Right atrium auricular region (tissue), 2 donors: ENCODE measurements at places on chromosomes 13 and 19.

DNA sequence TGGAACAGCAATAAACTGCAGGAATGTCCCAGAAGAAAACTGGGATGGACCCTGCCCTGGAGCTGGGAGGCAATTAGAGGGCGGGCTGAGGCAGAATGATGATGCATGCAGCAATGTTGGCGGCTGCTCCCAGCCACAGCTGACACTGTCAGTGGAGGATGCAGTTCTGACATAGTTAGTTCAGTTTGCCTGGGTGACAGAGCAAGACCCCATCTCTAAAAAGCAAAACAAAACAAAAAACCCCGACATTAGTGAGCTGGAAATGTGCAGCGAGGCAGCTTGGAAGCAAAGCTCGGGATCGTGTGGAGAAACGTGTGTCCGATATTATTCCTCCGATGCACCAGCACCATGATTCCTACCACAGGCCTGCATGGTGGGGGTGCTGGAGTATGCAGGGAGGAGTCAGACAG is 110.1 kb upstream of the UQCRFS1 start:
- no peak for DNase-seq
- H3K27me3 ChIP-seq: no peaks in the 10 kb centered on the region
- H3K4me1 ChIP-seq: no peaks in the 10 kb centered on the region
- H3K4me3 ChIP-seq: no peak overlapping the region
- no peak overlapping the region for H3K27ac ChIP-seq

DNA sequence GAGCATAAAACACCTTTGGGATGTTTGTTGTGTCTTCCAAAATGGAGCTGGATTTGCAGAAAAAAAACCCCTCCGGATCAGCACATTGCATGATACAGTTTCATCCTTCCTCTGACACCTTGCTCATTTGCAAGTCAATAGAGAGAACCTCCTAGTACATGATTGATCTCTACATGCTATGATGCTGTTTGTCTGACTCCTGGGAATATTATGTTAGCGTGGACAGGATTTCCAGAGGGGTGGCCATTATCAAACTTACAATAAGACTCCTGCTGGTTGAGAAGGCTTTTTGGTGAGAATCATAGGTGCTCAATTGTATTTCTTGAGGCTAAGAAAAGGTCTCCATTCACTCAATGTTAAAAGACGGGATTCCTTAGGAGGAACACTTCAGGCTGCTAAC is 75.9 kb upstream of the SCEL start:
- H3K27ac ChIP-seq: no peak overlapping the region
- no peaks in the 10 kb centered on the region for H3K27me3 ChIP-seq
- H3K36me3 ChIP-seq: no peaks in the 10 kb centered on the region
- no peak overlapping the region for H3K4me3 ChIP-seq

- no peak overlapping the region for H3K4me3 ChIP-seq
- DNase-seq: no peak
- H3K27me3 ChIP-seq: no peaks in the 10 kb centered on the region
Measured at GRCh38 chr13:97121894-97122293, 100.2 kb upstream of the MBNL2 start.

DNA sequence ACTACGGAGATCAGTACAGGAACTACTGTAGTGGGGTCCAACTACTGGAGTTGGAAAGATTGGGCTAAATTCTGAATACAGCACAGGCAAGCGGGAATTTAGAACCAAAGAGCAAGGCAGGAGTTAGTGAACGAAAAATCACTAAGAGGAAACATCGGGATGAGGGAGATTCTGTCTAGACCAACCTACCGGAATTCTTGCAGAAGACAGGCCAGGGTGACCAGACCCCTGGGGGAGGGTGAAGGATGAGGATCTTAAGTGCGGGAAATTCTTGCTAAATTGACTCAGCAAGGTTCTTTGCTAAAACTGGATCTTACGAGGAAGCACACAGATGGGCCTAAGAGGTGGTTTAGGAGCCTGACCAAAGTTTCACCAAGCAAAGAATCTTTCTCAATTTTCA is 13.2 kb upstream of the PSPC1 start:
- no peak for DNase-seq
- no peaks in the 10 kb centered on the region for H3K36me3 ChIP-seq
- H3K4me1 ChIP-seq: no peaks in the 10 kb centered on the region
- no peak overlapping the region for H3K4me3 ChIP-seq
- no peak overlapping the region for H3K27ac ChIP-seq
- H3K27me3 ChIP-seq: no peaks in the 10 kb centered on the region

DNA sequence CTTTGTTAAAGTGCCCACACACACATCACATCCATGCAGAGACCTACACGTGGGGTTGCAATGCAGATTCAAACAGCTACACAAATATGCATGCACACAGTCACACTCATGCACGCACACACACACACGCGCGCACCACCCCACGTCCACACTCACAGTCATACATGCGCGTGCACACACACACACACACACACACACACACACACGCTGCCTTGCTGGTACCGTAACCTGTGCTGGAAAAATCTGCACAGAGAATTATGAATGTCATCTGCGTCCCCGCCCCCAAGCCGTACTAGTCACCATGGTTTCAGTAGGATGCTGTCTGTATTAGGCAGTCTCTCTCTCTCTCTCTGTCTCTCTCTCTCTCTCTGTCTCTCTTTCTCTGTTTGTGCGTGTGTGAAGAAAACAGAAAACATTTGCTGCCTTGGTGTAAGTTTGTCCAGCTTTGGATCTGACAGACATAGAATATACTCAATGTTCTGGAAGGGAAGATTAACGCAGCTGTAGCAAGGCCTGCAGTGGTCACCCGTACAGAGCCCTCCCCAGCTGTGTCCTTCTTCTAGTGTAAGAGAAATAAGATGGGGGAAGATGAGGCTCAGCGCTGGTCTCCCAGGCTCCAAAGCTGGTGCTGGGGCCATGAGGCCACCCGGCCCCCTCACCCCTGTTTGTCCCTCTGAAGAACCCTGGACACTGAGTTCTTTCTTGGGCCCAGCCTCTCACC is 26.4 kb upstream of the DPP9 start:
- no peaks in the 10 kb centered on the region for H3K4me1 ChIP-seq
- H3K36me3 ChIP-seq: no peaks in the 10 kb centered on the region
- H3K4me3 ChIP-seq: no peak overlapping the region
- no peak for DNase-seq
- H3K27me3 ChIP-seq: no peaks in the 10 kb centered on the region

GRCh38 chr13:113032291-113032690 is 63.3 kb downstream of the MCF2L start:
- H3K4me3 ChIP-seq: no peak overlapping the region
- H3K27ac ChIP-seq: no peak overlapping the region
- no peaks in the 10 kb centered on the region for H3K27me3 ChIP-seq
- no peaks in the 10 kb centered on the region for H3K36me3 ChIP-seq
- DNase-seq: no peak
- H3K4me1 ChIP-seq: no peaks in the 10 kb centered on the region

DNA sequence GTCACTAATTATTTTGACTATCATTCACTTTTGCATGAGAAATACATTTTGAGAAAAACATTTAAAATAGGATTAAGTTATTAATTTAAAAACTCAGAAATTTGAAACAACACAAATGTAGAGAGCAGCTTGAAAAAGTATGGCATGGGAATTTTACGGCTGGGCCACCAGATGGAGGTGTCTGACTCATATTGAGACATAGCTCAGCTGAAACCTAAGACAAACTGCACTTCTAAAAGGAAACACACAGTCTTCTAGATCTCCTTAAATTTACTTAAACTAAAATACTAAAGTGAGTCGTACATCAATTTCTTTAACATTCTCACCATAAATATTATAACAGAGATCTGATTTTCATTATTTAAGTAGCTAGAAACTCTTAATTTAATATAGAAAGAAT is 41.9 kb upstream of the POSTN start:
- no peak overlapping the region for H3K4me3 ChIP-seq
- H3K27ac ChIP-seq: no peak overlapping the region
- H3K36me3 ChIP-seq: no peaks in the 10 kb centered on the region
- no peaks in the 10 kb centered on the region for H3K4me1 ChIP-seq
- H3K27me3 ChIP-seq: no peaks in the 10 kb centered on the region

- no peaks in the 10 kb centered on the region for H3K36me3 ChIP-seq
- no peaks in the 10 kb centered on the region for H3K27me3 ChIP-seq
- DNase-seq: no peak
- no peaks in the 10 kb centered on the region for H3K4me1 ChIP-seq
- H3K4me3 ChIP-seq: no peak overlapping the region
Measured at GRCh38 chr19:52248241-52248640, 21.1 kb upstream of the ZNF766 start.

DNA sequence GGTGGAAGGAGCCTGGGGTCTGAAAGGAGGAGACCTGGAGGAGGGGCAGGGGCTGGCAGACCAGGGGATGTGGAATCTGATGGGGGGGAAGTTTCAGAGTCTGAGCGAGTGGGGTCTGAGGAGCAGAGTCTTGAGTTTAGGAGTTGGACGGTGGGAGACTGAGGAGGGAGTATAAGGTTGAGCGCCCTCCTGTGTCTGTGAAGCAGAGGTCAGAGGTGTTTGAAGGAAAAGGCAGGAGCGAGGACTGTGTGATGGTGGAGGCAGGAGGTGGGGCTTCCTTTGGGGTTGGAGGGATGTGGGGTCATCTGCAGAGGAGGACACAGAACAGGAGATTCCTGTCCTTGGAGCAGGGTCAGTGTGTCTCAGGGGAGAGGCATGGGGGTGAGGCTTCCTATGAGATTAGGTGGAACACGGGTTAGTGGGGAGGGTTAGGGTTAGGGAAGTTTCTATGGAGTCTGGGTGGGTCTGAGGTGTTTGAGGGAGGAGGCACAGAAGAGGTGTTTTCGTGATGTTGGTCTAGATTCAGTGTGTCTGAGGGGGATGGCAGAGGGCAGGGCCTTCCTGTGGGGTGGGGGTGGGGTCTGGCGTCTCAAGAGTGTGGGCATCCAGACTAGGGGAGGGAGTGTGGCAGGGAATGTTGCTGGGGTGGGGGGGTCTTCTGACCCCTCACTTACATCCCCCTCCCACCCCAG is 8.3 kb downstream of the RYR1 start:
- no peaks in the 10 kb centered on the region for H3K27me3 ChIP-seq
- H3K4me1 ChIP-seq: no peaks in the 10 kb centered on the region
- no peaks in the 10 kb centered on the region for H3K36me3 ChIP-seq
- DNase-seq: no peak

GRCh38 chr19:35041548-35042055 is at the start of gene HPN:
TSS of gene HPN (plus strand) at chr19:35041721. CDS start at chr19:35042507, 786 bp downstream.
- no peak within 1 kb of the TSS for H3K4me3 ChIP-seq
- H3K27ac ChIP-seq: peak within 1 kb of the TSS; percentile 81
- DNase-seq: no peak

- no peaks in the 10 kb centered on the region for H3K27me3 ChIP-seq
- DNase-seq: no peak
- no peaks in the 10 kb centered on the region for H3K4me1 ChIP-seq
Measured at GRCh38 chr19:48455908-48456562, 661 bp downstream of the KCNJ14 start.

- DNase-seq: no peak
- no peak overlapping the region for H3K4me3 ChIP-seq
- H3K27ac ChIP-seq: no peak overlapping the region
- H3K27me3 ChIP-seq: no peaks in the 10 kb centered on the region
Measured at GRCh38 chr13:73324842-73325722, 266.3 kb downstream of the KLF5 start.

- H3K27me3 ChIP-seq: no peaks in the 10 kb centered on the region
- H3K36me3 ChIP-seq: no peaks in the 10 kb centered on the region
- DNase-seq: no peak
- no peak overlapping the region for H3K4me3 ChIP-seq
- H3K4me1 ChIP-seq: no peaks in the 10 kb centered on the region
Measured at GRCh38 chr13:26379831-26380230, 125.9 kb downstream of the CDK8 start.

- H3K36me3 ChIP-seq: peaks cover 81% of the 10 kb centered on the region
- H3K4me3 ChIP-seq: no peak overlapping the region
- H3K27me3 ChIP-seq: no peaks in the 10 kb centered on the region
- no peak for DNase-seq
- H3K4me1 ChIP-seq: no peaks in the 10 kb centered on the region
Measured at GRCh38 chr19:16227837-16228636, 30.3 kb downstream of the AP1M1 start.

DNA sequence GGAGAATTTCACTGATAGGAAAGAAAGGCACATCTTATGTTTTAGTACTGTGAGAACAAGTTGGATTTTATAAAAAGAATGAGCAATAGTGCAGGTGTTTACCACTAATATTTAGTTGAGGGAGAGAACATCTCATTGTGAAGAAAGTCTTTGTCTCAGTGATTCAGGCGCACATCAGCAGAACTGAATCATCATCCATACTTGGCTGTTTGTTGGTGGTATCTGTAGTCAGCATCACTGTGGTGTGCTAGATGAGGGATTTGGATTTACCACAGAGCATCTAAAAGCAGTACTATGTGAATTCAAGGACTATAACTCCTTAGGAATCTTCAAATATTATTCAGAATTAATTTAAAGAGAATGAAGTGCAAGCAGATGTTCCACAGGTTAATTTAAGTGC is 1380.5 kb upstream of the ATXN8OS start:
- no peaks in the 10 kb centered on the region for H3K4me1 ChIP-seq
- no peak overlapping the region for H3K4me3 ChIP-seq
- no peaks in the 10 kb centered on the region for H3K27me3 ChIP-seq
- DNase-seq: no peak
- H3K27ac ChIP-seq: no peak overlapping the region

DNA sequence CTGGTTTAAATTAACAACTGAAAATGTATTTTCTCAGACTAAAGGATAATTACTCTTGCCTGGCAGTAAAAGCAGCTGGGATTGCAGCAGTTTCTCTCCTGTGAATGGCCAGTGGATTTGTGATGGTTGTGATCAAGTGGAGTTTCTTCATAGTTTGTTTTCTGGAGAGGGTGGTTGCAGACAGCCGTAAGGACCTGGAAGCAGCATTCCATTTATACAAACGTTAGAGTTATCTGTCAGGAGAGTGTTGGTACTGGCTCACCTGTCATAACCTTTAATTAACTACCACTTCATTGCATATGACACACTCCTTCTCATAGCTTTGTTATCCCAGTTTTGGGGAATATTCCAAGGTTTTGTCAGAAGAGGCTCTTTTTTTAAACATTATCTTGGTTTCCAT is 258.4 kb upstream of the SLC10A2 start:
- no peak overlapping the region for H3K27ac ChIP-seq
- H3K4me1 ChIP-seq: no peaks in the 10 kb centered on the region
- no peaks in the 10 kb centered on the region for H3K36me3 ChIP-seq
- no peaks in the 10 kb centered on the region for H3K27me3 ChIP-seq

- no peak overlapping the region for H3K4me3 ChIP-seq
- DNase-seq: no peak
- H3K4me1 ChIP-seq: peaks cover 3% of the 10 kb centered on the region
- H3K27ac ChIP-seq: no peak overlapping the region
Measured at GRCh38 chr13:33582121-33582520, 235.8 kb upstream of the RFC3 start.

- no peaks in the 10 kb centered on the region for H3K36me3 ChIP-seq
- DNase-seq: no peak
- no peak overlapping the region for H3K27ac ChIP-seq
Measured at GRCh38 chr13:112992931-112993680, 24.1 kb downstream of the MCF2L start.
